ENCODE measurements at places on chromosomes 11 and 22.

- DNase-seq: peak; percentile 9
Observed at GRCh38 chr11:93895106-93895862, 44.9 kb upstream of the VSTM5 start.

DNA sequence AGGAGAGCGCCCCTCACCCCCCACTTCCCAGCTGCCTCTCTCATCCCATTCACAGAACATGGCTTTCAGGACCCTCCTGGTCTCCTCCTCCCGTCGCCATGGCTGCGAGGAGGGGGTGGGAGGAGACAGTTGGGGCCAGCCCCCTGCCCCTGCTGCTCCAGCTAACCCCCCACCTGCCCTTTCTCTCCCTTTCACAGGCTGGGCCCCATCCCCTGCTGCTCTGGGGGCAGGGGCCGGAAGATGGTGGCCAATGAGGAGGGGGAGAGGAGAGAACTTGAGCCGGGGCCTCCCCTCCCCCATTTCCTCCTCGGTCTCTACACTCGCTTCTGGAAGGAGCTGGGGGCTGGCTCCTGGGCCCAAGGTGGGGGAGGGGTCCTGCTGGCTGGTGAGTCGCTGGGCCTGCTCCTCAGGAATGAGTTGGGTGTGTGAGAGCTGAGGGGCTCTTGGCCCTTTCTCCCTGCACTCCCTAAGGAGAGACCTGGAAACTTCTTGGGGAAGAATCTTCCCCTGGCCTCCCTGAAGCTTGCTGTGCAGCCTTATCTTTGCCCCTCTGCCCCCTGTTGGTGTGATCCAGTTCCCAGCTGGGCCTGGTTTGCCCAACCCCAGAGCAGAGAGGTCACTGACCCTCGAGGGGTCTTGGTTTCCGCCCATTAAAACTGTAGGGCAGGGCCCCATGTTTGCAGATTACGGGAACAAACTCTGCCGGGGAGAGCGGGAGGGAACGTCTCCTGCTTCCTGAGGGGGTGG lies 10.2 kb downstream of the YPEL4 start:
- no peak for DNase-seq

GRCh38 chr11:28123151-28123581 lies 15.0 kb downstream of the METTL15 start:
- DNase-seq: no peak

DNA sequence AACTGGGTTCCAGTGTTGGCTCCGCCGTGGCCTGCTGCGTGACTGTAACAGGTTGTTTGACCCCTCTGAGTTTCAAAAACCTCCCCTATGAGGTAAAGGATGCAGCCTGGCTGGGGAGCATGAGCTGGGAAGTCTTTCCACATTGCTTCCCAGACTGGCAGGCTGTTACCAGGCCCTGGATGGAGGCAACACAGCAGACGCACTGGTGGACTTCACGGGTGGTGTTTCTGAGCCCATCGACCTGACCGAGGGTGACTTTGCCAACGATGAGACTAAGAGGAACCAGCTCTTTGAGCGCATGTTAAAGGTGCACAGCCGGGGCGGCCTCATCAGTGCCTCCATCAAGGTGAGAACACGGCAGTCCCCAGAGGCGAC lies 11.4 kb downstream of the OMP start:
- DNase-seq: no peak

All from central memory CD4-positive, alpha-beta T cell (primary cell).